ENCODE measurements at places on chromosomes 6 and 20.
A peak's percentile ranks its signal among the peaks of the same experiment; 100 is the strongest.

- DNase-seq: no peak
These were observed 86.9 kb downstream of the MLIP start for GRCh38 chr6:54198134-54198533.

- peak; percentile 5 for DNase-seq
These were observed 100.8 kb downstream of the MOXD1 start for GRCh38 chr6:132300323-132300949.

GRCh38 chr6:72554761-72555221 lies 67.1 kb upstream of the KCNQ5 start:
- DNase-seq: no peak

DNA sequence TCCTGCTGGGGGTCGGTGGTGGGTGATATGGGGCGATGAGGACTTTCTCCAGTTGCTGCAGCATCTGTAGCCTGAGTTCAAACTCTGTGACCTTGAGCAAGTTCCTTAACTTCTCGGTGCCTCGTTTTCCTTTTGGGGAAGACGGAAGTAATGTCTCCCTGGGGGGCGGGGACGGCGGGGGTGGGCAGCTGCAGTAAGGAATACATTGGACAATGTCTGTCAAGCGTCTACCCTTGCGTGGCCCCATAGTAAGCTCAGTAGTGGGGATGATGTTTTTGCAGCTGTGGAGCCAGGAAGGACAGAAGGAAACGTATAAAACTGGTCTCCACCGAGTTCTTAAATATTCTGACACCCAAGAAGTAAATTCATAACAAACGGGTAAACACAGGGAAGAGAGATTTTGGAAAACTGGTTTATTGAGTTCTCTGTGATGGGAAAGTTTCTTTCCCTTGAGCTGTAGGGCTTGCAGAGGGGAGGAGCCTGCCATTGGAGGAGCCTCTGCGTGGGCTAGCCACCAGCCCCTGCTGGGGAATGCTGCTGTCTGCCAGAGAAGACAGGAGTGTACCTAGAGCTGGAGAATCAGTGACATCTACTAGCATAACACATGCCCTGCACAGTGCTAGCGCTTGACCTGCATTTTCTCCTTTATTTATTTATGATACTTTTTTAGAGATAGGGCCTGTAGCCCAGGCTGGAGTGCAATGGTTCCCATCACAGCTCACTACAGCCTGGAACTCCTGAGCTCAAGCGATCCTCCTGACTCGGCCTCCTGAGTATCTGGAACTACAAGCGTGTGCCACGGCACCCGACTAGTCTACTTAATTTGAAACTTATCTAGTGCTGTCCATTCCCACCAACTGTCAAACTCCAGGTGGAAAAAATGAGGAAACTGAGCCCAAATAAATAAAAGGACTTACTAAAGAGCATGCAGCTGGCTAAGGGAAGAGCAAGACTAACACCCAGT lies 1.2 kb upstream of the ACSS1 start:
- peak; percentile 67 for DNase-seq

DNA sequence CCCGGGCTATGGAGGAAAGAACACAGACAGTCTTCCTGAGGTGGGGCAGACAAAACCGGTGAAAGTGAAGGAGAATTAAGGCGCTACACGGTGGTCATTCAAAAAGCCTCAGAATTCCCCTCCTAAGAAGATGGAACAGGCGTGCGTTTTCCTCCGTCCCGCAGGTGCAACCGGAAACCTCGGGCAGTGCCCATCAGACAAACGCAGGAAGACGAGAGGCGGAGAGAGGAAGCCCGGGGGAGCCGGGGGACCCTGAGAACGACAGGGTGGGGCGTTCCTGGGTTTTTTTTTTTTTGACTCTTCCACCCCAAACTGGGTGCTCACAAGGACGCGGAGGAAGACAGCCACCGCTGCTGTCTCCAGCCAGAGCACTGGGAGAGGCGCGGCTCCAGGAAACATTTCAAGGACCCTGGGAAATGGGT lies 25.4 kb downstream of the TTLL2 start:
- DNase-seq: peak; percentile 54

- DNase-seq: peak; percentile 19
These were observed at the start of gene BCAS1 for GRCh38 chr20:54070187-54070987. BCAS1 (minus strand) TSS chr20:54070594; CDS start chr20:54058718, 11,876 bp downstream.

- DNase-seq: no peak
These were observed 32.9 kb downstream of the CRISP1 start for GRCh38 chr6:49833386-49833785.

GRCh38 chr6:73639040-73639439 lies 14.8 kb downstream of the SLC17A5 start:
- DNase-seq: no peak

- DNase-seq: no peak
These were observed 914 bp upstream of the RANBP9 start for GRCh38 chr6:13712599-13712898.

- peak; percentile 92 for DNase-seq
These were observed 4.2 kb downstream of the KCNK17 start for GRCh38 chr6:39309942-39310531.
